ENCODE measurements at places on chromosomes 5 and 9.

DNA sequence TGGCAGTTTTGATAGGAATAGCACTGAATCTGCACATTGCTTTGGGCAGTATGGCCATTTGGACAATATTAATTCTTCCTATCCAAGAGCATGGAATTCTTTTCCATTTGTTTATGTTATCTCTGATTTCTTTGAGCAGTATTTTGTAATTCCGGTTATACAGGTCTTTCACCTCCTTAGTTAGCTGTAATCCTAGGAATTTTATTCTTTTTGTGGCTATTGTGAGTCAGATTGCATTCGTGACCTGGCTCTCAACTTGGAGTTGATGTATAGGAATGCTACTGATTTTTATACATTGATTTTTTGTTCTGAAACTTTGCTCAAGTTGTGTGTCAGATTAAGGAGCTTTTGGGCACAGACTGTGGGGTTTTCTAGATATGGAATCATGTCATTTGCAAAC, 24.0 kb downstream of the TMEM161B start:
- no peak for DNase-seq

DNA sequence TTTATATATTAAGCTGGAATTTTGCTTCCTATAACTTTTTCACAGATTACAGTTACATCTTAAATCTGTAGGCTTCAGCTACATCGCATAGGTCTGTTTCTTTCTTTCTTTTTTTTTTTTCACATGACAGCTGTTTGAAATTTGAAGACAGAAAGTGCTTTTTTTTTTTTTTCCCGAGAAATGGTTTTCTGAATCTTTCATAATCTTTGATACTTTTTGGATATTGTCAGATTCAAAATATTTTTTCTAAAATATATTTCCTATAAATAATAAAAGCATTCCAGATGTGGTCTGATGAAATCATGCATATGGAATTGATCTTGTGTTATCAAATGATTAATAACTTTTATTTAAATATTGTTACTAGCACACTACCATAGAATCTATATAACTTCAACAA, 212.2 kb downstream of the TAF11L14 start:
- DNase-seq: no peak

GRCh38 chr9:130117816-130118632, 54.2 kb upstream of the NCS1 start:
- DNase-seq: no peak

- no peak for DNase-seq
These were observed 88.5 kb downstream of the PBX3 start for GRCh38 chr9:125835655-125836054.

- peak; percentile 87 for DNase-seq
These were observed 174.1 kb downstream of the KDM4C start for GRCh38 chr9:6931913-6932312.

- peak; percentile 34 for DNase-seq
These were observed 4.5 kb downstream of the DAP start for GRCh38 chr5:10756549-10756948.

GRCh38 chr5:138282920-138283742, 8.7 kb upstream of the GFRA3 start:
- DNase-seq: peak; percentile 56

- peak; percentile 53 for DNase-seq
These were observed 876 bp upstream of the JAK2 start for GRCh38 chr9:4984171-4984620.

DNA sequence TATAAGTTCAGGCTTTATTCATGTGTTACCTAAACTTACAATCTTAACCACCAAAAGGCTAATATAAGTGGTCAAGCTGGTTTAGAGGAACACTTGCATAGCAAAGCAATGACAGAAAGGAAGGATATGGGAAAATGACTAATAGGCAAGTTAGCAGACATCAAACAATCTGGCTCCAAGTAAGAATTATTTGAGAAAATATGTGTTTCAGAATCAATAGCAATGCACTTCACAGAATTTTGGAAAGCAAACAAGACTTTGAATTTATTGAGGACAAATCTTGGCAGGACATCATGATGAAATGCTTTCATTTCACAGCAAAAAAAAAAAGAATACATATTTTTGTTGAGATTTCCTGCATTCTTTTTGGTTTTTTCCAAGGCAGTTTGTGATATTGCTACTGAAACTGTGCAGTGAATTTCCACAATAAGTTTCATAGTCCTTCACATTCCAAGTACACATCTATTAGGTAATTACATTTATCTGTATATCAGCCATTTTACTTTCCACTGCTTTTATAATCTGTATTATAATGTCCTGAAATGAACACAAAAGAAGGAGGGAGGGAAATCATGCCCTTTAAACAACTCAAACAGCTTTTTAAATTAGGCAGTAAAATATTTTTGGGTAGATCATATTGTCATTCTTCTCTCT, 417.9 kb downstream of the NR2F1-AS1 start:
- DNase-seq: peak; percentile 32

DNA sequence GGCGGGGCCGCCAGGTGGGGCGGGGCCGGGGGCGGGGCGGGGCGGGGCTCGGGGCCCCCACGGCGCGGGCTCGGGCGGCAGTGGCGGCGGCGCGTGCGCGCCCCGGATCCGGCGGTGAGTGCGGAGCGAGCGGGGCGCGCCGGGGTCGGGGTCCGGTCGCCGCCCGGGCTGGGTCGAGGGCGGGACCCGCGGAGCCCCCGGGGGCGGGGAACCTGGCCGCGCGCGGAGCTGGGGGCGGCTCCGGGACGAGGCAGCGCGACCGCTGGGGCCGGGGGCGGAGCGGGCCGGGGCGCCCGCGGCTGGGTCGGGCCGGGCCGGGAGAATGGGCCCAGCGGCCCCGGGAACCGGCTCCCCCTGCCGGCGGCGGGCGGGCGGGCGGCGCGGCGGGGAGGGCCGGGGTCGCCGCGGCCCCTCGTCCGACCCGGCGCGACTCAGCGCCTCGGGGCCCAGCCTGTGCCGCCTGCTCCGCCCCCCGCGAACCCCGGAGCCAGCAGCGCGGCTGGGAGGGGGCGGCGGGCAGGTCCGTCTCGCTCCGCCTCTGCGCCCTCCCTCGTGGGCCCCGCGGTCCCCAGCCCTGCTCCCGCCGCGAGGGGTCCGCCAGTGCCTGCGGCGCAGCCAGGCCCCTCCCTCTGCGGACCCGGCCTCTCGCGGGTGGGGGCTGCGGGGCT, 3.1 kb downstream of the EGFL7 start:
- DNase-seq: no peak

DNA sequence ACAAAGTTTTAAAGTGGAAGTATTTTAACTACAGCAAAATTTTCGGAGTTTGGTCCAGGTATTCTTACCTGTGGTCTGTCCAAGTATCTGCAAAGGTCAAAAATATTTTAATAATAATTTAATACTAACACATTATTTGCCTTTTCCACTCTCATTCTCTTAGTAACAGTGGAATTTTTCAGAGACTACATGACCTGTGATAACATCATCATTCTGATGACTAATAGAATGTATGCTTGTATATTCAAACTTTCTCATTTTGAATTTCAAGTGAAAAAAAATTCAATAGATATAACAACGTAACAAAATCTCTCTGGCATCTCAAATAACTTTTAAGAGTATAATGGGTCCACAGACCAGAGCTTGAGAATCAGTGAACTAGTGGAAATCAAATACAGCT, 78.3 kb downstream of the FBXL17 start:
- DNase-seq: no peak

- DNase-seq: no peak
These were observed 68.6 kb downstream of the NR3C1 start for GRCh38 chr5:143334903-143335302.

DNA sequence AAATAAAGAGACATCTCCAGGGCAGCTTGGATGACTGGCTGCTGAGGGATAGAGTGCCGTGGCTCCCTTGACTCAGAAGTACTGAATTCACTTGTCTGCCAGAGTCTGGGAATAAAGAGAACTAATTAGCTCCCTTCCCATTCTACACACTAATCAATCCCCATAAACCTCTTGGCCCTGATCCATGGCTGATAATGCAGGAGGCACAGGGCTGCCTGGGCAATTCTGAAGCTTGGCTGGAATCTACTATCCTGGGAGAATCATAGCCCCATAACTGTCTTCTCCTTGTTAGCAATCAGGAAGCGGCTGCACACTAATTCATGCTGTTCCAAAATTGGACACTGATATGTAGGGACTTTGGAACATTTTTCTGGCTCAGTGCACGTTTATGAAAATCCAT, 197.7 kb downstream of the PTTG1 start:
- no peak for DNase-seq

DNA sequence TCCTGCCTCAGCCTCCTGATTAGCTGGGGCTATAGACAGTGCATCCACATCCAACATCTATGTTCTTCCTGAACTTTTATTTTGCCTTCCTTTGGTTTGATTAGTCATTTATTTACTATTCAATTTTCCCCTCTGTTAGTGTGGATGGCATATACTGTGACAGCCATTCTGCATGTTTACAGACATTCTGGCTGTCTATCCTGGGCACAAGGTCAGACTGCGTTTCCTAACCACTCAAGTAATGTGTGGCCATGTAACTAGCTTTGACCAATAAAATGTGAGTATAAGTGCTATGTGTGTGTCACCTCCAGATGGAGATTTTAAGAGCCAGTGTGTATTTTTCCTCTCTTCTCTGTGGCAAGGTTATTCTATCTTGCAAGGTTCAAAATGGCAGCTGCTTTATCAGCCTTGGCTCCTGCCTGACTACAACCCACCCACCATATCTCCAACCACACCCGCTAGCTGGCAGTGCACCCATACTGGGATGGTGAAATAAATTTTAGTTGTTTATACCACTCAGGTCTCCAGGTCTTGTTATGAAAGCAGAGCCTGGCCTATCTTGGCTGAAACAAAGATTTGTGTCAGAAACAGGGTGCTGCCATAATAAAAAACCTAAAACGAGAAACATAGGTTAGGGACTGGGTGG, 32.2 kb downstream of the PDE6A start:
- no peak for DNase-seq

Measured in kidney glomerular epithelial cell (primary cell).